Activated naive CD8-positive, alpha-beta T cell treated with anti-CD3 and anti-CD28 coated beads, Interleukin-2, amount 50 U/mL, for 24 hours (primary cell): ENCODE measurements at places on chromosomes 13 and 19.

GRCh38 chr19:45049073-45049736, 10.4 kb downstream of the CLASRP start:
- no peak for DNase-seq

DNA sequence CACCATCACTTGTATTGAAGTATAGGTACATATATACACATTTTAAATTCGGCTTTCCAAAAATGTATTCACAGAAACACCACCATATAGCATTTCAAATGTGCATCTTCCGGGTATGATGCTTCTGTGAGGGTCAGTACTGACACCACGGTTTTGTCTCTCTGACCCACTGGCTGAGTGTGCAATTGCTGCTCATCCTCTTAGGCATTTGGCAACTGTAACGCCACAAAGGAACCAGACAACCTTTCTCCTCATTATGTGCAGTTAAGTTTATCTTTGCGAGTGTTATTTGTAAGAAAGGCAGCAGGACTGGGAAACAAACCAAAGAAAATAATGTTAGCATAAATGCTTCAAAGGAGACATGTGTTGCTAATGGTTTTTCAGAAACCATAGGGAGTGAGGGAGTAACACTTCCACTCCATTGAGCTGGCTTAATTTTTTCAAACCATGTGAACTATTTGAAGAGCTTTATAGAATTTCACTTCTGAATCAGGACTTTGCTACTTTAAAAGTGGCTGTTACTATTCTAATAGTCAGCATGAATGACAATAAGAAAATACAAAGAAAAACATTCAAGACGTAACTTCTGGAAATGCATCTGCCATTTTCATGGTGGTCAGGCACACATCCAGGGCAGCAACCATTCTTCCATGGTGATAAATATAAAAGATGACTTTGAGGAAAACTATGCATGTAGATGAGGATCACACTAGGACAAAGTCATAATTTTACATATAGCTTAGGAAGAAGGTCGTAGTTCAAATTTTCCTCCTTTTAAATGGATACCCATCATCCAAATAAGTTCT, 423.3 kb downstream of the MZT1 start:
- no peak for DNase-seq

DNA sequence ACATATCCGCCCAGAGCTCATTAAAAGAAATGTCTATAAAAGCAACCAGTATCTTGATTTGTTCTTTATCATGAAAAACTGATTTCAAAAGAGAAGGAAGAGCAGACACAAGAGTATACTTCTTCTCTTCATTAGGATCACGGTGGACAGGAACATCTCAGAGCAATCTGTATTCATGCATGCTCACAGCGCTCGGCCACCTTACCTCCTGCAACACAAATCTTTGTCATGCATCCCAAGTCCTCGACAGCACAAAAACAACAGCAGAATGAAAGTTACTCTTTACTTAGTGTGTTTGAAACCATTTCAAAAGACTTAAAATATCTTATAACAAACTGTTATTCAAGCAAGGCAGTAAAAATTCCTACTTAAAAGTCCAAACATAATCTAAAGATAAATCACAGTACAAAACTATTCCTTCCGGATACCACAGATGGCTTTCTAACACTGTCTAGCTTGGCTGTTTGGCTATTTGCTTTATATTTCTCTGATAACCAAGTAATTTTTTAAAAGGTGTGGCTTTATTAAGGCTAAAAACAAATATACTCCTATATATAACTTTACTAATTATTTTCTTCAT, 174.5 kb downstream of the TBC1D4 start:
- DNase-seq: no peak

DNA sequence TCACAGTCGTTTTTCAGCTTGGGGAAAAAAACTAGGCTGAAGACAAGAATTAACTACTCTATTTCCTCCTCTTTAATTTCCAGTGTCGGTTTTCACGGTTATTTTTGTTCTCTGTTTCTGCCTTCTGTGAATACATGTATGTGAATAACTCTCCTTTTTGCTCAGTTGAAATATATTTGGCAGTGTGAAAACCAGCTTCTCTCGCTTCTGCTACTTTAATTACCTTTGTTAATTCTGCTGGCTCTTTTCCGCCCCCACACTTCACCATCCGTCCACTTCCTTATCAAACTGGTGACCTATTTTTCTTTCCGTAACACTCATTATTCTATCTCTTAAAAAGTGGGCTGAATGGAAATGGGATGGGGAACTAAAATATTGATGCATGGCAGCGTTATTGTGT, 126.4 kb downstream of the POU4F1 start:
- DNase-seq: no peak

GRCh38 chr13:51324714-51325420, 14.6 kb upstream of the SERPINE3 start:
- DNase-seq: no peak

- DNase-seq: no peak
Measured at GRCh38 chr13:39406688-39407087, 196.3 kb downstream of the LHFPL6 start.

DNA sequence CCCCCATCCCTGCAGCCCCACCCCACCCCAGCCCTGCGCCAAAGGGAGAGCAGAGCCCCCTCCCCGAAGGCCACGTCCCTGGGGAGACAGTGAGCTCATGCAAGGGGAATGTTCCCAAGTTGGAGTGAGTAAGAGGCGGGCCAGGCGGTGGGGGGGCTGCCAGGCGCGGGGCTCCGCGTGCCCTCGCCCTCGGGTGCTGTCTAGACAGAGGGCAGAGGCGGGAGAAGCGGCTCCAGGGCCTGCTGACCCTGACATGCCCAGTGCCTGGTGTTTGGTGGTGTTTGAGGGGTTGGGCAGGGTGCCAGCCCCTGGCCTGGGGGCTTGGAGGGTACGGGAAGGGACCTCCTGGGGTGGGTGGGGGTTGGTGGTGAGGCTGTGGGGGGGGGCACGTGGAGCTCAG, 1.0 kb downstream of the FSTL3 start:
- DNase-seq: no peak

- peak; percentile 89 for DNase-seq
Measured at GRCh38 chr19:21851596-21852345, 15.8 kb upstream of the ZNF43 start.

GRCh38 chr13:81275666-81276258, 934.8 kb upstream of the SPRY2 start:
- no peak for DNase-seq

DNA sequence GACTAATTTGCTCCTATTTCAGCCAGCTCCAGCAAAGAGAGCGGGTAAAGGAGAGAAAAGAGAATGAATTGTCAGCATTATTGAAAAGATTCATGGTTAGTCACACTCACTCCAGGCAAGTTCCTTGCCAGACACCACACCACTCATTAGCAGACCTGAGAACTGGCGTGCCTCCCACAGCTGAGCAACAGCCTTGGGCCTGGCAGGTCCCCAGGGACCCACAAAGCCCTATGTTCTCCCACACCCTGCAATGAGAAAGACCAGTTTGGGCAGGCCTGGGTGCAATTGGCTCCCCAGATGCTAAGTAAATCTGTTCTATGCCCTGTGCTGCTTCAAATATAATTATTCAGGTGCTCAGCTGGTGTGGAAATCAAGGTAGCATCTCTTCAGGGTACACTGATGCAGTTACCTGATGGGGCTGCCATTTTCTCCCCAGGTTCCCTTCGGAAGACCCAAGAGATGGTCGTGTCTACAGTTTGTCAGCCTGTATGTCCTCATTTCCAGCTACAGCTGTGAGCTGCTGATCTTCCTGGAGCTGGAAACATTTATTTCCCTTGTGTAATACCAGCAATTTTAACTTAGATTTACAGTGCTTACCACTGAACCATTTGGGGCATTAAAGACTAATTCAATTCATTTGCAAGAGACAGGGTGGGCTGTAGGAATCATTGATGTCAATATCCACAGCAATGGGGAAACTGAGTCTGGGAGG, 405.0 kb downstream of the COG6 start:
- DNase-seq: peak; percentile 50

- DNase-seq: no peak
Measured at GRCh38 chr13:42075517-42075916, 27.1 kb downstream of the DGKH start.

DNA sequence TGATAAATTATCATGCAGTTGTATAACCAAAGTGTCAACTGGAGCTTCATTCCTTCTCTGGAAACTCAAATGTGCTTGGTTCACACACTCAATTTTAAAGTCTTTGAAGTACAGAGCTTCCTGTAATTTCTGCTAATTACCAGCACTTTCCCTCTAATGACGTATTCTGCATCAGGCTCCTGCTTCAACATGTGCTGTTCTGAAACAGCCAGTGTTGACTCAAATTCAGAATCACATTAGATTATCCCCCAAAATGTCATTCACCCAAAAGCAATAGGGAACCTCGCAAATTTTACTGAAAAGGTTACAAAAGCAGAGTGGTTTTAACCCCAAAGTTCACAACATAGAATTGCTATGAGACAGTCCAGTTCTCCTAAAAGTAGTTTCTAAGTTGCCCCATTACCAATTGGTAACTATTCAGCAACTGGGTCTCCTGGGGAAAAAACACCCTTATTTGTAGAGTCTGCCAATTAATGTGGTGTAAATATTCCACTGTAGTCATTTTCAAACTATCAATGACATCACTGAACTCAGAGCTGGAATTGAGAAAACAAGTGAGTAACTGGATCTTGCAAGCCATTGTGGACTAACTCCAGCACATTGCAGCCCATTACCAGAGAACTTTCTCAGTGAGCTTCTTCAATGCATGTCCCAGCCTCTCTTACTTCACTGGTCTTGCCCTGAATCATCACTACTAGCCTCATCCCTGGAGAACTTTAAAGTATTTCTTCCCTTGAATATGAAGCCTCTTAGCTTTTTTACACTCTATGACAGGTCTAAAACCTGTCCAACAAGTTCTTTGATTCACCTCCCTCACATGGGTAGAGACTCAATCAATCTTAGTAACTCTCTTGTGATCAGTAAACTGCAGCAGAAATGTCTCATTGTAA, 955.4 kb downstream of the EFNB2 start:
- no peak for DNase-seq

GRCh38 chr13:111043575-111043982, 71.5 kb upstream of the ARHGEF7 start:
- DNase-seq: no peak

GRCh38 chr19:8392017-8392591, 1.9 kb downstream of the RAB11B start:
- DNase-seq: no peak

GRCh38 chr13:75025956-75026355, 456.0 kb downstream of the TBC1D4 start:
- DNase-seq: no peak

GRCh38 chr13:50320271-50320862, 305.1 kb downstream of the KCNRG start:
- DNase-seq: no peak

GRCh38 chr13:45365558-45365885, 24.5 kb upstream of the TPT1 start:
- no peak for DNase-seq

DNA sequence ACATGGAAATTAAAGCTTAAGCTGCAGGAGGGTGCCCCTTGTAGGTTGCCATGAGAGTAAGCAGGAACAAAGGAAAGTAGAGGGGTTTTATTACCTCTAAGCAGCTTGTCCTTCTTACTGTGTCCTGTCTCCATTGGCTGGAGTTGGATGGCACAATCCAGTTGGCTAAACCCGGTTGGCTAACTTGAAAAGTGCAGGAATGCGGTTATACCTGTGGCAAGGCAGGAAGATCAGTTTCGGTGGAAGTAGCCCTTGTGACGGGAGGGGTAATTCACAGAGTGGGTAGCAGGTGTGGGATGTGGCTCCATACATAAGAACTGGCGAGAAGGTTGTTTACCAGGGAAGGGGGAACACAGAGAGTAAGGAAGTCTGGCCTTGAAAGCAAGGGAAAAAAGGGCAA, 3.2 kb downstream of the ZNF726 start:
- no peak for DNase-seq

GRCh38 chr19:42132851-42133528, 744 bp upstream of the POU2F2 start:
- peak; percentile 88 for DNase-seq

- DNase-seq: peak; percentile 14
Measured at GRCh38 chr13:32811297-32811800, 204.9 kb upstream of the KL start.

DNA sequence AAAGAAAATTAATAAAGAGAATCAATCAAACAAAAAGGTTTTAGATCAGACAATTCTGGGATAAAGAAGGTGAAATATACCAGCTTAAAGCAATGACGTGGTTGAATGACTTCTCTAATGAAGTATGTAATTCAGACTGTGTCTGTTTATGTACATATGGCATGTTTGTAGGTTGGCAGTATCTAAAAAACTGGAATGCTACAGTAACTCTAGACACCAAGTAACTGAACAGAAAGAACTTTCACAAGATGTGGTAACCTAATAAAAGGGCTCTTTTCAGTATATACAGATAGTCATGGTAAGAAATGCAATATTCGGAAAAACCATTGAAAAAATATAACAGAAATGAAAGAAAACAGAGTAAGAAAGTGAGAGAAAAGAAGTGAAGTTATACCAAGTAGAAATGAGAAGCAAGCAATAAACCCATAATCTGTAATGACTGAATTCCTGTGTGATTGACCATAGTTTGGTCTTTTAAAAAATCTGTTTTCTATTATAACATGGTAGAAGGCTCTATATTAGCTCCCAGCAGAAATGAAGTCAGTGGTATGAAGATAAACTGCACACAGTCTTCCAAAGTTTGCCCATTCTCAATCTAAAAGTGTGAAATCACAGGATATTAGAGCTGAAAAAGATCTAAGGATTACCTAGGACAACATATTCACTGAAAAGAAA, 31.4 kb downstream of the ELF1 start:
- no peak for DNase-seq

GRCh38 chr19:40755248-40755624, 4.2 kb downstream of the SNRPA start:
- no peak for DNase-seq

DNA sequence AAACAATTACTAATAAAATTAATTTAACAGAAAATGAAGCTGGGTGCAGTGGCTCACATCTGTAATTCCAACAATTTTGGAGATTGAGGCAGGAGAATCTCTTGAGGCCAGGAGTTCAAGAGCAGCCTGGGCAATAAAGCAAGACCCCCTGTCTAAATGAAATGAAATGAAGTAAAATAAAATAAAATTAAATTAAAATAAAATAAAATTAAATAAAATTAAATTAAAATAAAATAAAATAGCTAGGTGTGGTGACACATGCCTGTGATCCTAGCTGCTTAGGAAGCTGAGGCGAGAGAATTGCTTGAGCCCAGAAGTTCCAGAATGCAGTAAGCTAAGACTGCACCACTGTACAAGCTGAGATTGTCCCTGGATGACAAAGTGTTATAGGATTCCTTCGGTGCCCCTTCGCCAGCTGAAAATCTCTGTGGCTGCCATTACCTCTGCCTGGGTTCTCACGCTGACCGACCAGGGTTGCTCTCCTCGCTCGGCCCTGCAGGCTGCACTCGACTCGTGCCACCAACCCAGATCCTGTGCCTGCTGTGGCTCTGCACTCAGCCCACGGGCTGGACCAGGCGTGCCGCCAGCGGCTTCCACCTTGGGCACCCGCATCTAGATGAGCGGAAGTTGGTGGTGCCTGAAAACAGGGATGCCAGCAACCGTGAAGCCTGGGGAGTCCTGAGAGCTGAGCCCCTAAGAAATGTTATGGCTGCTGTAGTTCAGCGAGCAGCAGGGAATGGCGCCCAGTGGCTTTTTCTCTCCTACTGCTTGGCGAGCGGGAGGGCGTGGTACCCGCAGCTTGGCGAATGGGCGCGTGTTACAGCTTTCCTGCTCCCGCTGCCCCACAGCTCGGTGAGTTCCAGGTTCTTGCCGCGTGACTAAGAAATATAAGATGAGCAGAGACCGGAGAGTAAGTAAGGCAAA, 539.2 kb upstream of the PCDH9 start:
- no peak for DNase-seq
